ENCODE measurements at places on chromosomes 6 and 20. TPM values are rescaled to one million over a fixed set of nuclear protein-coding genes. Genes with fewer than 3 reads are reported as not detected.
A peak's percentile ranks its signal among the peaks of the same experiment; 100 is the strongest.

The PCSK2 gene
- total RNA-seq: 12.5 TPM

DNA sequence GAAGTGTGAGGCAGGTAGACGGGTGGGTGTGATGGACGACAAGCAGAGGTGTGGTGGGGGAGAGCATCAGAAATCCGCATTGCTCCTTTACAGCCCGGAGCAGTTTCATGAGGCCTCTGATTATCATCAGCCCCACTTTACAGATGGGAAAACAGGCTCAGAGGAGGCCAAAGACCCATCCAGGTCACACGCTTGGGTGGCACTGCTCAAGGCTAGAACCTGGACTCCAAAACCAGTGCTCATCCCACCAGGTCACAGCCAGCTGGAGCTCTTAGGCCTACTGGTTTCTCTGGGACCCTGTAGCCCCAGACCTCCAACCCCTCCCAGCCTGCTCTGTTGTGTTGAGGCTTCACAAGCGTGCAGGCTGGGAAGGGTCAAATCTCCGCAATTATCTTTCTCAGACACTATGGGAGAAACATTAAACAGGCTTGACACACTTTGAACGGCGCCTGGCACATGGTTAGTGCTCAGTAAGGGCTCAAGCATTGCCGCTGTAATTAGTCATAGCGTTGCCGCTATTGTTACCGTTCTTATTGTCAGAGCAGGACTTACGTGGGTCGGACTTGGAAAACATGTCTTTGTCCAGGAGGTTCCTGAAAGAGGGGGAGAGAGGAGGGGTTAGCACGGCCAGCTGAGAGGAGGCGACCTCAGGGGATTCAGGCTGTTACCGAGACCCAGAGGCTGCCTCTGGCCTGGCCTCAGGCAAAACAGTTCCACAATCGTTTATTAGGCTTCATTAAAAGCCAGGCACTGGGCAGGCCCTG is 16.6 kb downstream of the CPNE5 start:
- peaks cover 47% of the 10 kb centered on the region for H3K4me1 ChIP-seq
- no peaks in the 10 kb centered on the region for H3K36me3 ChIP-seq
- H3K27ac ChIP-seq: peak overlapping the region; percentile 45
- H3K27me3 ChIP-seq: no peaks in the 10 kb centered on the region
- DNase-seq: no peak
- H3K4me3 ChIP-seq: no peak overlapping the region

GRCh38 chr20:37310951-37311350 is 21.5 kb downstream of the MANBAL start:
- H3K4me3 ChIP-seq: no peak overlapping the region
- H3K4me1 ChIP-seq: peaks cover 82% of the 10 kb centered on the region
- no peak overlapping the region for H3K27ac ChIP-seq
- no peaks in the 10 kb centered on the region for H3K27me3 ChIP-seq

GRCh38 chr6:116949964-116950363 is 72.9 kb downstream of the RFX6 start:
- no peak for DNase-seq
- no peak overlapping the region for H3K4me3 ChIP-seq
- no peaks in the 10 kb centered on the region for H3K4me1 ChIP-seq
- H3K27ac ChIP-seq: no peak overlapping the region

- no peak for DNase-seq
- no peak overlapping the region for H3K27ac ChIP-seq
- peak overlapping the region; percentile 63 for H3K4me3 ChIP-seq
- H3K4me1 ChIP-seq: peaks cover 6% of the 10 kb centered on the region
- no peaks in the 10 kb centered on the region for H3K36me3 ChIP-seq
These were observed 42.6 kb downstream of the TRIM27 start for GRCh38 chr6:28880894-28881780.

DNA sequence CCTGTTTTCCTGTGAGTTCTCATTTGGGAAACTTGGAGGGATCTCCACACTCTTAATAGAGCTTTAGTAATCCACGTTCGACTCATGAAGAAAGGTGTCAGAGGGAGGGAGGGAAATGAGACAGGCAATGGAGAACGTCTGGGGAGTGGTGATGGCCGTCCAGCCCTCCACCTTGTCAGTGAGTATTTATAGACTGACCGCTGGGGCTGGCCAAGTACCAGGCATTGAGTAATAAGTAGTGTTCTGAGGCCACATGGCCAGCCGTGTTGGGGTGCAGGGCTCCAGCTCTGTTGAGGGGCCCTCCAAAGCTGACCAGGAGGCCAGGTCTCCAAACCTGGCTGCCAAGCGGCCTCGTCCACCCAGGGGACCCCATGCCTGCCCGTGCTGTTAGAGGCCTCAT is 11.3 kb upstream of the DSN1 start:
- no peak overlapping the region for H3K4me3 ChIP-seq
- no peaks in the 10 kb centered on the region for H3K27me3 ChIP-seq
- peaks cover 56% of the 10 kb centered on the region for H3K36me3 ChIP-seq

All from esophagus muscularis mucosa (tissue), 4 donors.